Stimulated activated CD4-positive, alpha-beta T cell treated with anti-CD3 and anti-CD28 coated beads, Interleukin-4, amount 100 ng/mL, for 1 hour (primary cell): ENCODE measurements at places on chromosomes 13 and 19.
A peak's percentile ranks its signal among the peaks of the same experiment; 100 is the strongest.

- DNase-seq = no peak
These were observed 881.9 kb downstream of the SLITRK6 start for GRCh38 chr13:84917252-84917878.

DNA sequence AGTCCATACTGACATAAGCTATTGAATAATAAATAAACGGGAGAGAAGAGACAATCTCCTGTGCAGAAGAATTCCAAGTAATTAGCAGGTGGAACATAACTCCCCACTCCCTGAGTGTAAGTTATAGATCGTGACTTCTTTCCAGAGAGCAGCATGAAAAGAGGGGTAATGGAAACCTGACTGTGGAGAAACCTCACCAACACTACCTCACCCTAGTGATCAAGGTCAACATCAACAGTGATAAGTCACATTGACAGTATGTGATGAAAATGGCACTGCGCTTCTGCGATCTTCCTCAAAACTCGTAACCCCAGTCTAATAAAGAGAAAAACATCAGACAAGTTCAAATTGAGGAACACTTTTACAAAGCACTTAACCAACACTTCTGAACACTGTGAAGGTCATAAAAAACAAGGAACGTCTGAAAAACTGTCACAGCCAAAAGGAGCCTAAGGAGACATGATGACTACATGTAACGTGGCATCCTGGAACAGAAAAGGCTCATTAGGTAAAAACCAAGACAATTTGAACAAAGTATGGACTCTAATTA lies 19.8 kb downstream of the CAB39L start:
- DNase-seq = no peak

DNA sequence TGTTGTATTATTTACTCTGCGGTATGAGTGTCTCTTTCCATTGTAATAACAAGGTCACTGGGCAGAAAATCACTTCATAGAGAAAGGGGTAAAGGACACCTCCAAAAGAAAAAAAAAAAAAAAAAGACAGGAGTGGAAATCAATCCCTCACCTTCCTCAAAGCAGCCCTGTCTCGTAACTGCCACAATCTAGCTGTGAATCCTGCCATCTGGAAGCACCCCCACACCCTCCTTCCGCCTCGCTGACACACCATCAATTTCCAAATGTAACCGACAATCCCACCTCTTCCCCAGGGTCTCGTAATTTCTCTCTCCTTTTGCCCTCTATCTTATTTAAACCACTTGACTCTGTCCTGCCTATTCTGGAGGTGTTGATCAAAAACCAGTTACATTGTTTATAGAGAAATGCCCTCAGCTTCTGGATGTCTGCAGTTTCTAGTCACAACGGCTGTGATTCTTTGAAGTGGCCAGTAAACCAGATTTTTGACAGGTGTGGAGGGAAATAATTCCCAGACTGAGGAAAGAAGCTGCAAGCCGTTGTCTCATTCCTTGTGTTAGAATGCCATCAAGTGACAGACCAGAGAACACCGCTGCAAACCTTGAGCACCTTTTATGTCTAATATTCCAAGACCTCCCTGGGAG lies 9.1 kb upstream of the POP4 start:
- no peak for DNase-seq

GRCh38 chr13:98454389-98454881 lies 122.5 kb downstream of the STK24 start:
- DNase-seq = no peak

DNA sequence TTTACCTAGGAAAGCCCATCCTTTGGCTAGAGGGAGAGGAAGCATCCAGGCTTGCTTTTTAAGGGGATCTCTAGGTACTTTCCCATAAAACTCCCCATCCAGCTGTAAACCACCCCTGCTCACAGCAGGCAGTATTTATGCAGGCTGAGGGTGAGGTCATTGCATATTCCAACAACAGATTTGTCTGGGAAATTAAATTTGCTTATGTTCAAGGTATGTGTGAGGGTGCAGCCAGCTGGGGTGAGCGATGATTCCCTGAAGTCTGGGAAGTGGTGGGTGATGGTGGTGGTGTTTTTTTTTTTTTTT lies 96.3 kb upstream of the C1QTNF9B start:
- no peak for DNase-seq

DNA sequence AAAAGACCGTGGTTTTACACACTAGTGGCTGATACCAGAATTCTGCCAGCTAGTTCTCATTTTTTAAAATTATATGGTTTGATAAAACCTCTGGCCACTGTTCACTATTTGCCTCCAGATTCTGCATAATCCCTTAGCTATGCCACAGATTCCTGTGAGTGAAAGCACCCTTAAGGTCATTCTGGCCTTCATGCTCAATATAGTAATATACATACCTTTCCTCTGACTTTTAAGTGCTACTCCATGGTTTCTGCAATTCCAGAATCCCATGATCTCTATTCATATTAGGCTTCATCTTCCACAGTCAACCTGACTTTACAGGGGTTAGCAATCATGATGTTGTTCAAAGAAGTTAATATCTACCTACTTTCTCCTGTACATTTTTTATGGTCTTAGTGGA lies 274.1 kb upstream of the EDNRB start:
- no peak for DNase-seq

- DNase-seq = no peak
These were observed 51.1 kb downstream of the FNDC3A start for GRCh38 chr13:49026851-49027250.

- no peak for DNase-seq
These were observed 14.9 kb downstream of the PLEKHA4 start for GRCh38 chr19:48853483-48853882.

GRCh38 chr19:947707-948539 lies 22.1 kb downstream of the ARID3A start:
- DNase-seq = no peak

DNA sequence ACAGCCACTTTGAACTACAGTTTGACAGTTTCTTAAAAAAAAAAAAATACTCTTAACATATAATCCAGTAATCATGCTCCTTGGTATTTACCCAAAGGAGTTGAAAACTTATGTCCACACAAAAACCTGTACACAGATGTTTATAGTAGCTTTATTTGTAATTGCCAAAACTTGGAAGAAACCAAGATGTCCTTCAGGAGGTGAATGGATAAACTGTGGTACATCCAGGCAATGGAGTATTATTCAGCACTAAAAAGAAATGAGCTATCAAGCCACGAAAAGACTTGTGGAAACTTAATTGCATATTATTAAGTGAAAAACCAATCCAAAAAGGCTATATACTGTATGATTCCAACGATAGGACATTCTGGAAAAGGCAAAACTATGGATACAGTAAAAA lies 44.9 kb downstream of the RCBTB2 start:
- no peak for DNase-seq

GRCh38 chr19:8141726-8142512 lies 7.5 kb downstream of the FBN3 start:
- no peak for DNase-seq

GRCh38 chr13:108549934-108550333 lies 79.5 kb upstream of the MYO16 start:
- DNase-seq = no peak

- no peak for DNase-seq
These were observed 237.8 kb downstream of the TUBA3C start for GRCh38 chr13:18943721-18944391.

- DNase-seq = no peak
These were observed 202.0 kb upstream of the IPO5 start for GRCh38 chr13:97751477-97751876.

DNA sequence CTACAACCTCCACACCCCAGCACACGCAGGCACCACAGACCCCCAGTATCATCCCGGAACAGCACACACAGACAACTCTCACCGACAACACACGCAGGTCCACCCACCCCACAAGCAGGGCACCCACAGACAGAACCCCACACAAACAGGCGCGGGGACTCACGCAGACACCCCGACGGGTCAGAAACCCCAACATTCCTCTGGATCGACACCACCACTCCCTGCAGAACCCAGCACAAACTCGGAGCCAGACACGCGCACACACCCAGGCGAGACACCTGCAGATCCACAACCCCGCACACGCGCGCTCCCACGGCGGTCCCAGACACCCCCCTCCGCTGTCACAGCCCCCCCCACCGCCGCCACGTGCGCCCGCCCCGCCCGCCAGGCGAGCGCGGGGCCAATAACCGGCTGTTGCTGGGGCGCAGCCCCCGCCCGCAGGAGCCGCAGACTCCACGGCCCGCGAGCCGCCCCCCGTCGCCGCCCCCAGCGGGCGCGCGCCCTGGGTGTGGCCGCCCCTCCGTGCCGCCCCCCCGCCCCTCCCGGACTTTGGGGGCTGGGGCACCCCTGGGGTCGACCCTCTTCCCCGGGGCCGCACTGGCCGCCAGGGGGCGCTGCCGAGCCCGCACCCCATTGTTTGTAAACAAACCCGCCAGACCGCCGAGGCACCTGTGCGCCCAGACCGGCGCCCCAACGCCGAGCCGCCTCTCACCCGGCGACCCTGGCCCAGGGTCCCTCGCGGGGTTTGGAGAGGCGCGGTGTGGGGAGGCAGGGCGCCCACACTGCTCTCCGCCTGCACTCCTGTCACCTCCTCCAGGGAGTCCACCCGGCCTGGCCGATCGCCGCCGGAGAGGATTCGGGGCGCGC lies 712 bp downstream of the BBC3 start:
- peak; percentile 79 for DNase-seq

DNA sequence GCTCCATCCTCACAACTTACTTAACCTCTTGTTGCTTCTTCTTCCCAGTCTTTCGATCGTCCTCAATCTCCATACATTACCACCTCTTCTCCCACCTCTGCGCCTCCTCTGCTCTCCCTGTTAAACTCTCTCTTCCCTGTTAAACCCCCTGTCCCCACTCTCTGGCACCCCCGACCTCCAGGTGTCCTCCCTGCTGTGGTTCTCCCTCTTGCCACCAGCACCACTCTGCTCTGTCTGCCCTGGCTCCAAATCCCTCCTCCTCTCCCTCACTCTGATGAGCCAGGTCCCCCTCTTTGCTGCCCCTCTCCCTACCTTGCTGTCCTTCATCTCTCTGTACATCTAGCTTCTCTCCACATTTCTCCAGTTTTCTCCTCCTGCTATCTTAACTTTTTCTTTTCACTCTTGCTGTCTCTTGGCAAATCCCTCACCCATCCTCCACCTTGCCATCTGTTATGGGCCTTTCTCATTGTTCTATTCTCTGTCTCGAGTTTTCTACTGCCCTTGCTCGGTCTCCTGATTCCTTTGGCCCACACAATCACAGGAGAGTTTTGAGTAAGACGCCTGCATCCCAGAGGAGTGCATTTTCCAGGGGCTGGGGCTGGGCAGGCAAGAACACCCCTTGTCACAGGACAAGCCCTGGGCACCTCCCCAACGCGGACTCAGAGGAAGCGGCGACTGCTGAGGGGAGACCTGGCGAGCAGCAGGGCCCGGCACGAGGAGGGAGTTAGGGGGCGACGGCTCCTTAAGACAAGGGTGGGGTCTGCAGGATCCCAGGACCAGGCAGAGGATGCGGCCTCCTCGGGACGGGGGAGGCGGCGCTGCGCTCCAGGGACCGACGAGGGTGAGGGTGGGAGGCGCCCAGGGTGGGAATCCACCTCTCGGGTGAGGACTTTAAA lies 21.4 kb upstream of the ERVV-1 start:
- DNase-seq = peak; percentile 2

- DNase-seq = no peak
These were observed 407.3 kb downstream of the DACH1 start for GRCh38 chr13:71459708-71460107.

DNA sequence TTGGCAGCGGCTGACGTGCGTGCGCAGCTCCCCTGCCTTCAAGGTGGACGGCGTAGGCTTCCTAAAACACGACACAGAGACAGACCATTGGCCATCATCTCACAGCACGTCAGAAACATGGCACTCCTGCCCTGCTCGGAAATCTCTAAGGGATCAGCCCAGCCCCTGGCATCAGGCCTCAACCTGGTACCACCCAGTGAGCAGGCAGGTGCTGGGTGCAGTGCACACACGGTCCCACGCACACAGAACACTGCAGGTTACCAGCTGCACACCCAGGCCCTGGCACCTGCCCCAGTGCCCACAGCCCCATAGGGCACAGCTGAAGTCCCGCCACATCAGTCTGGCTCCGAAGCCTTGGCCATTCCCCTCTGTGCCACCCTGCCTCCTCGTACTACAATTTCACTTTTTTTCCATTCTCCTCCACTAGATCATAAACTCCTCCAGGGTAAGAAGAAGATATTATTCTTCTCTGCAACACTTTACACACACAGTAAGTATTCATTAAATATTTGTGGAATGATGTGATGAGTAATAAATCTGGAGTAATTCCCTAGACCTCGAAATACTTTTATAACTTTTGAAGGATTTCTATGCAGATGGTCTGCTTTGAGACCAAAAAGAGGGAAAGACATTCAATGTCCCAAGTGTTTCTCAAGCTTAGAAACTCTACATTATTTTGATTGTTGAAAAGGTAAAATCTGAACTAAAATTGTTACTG lies 156.4 kb downstream of the COL4A1 start:
- DNase-seq = no peak

GRCh38 chr13:113544896-113545295 lies 39.7 kb upstream of the TFDP1 start:
- no peak for DNase-seq

- DNase-seq = no peak
These were observed 183.5 kb downstream of the SPRY2 start for GRCh38 chr13:80157261-80157932.

- no peak for DNase-seq
These were observed 6.5 kb downstream of the RNF225 start for GRCh38 chr19:58401840-58402421.

GRCh38 chr13:102273111-102273510 lies 128.7 kb downstream of the FGF14 start:
- DNase-seq = no peak

GRCh38 chr13:29693275-29693945 lies 97.9 kb upstream of the SLC7A1 start:
- no peak for DNase-seq

DNA sequence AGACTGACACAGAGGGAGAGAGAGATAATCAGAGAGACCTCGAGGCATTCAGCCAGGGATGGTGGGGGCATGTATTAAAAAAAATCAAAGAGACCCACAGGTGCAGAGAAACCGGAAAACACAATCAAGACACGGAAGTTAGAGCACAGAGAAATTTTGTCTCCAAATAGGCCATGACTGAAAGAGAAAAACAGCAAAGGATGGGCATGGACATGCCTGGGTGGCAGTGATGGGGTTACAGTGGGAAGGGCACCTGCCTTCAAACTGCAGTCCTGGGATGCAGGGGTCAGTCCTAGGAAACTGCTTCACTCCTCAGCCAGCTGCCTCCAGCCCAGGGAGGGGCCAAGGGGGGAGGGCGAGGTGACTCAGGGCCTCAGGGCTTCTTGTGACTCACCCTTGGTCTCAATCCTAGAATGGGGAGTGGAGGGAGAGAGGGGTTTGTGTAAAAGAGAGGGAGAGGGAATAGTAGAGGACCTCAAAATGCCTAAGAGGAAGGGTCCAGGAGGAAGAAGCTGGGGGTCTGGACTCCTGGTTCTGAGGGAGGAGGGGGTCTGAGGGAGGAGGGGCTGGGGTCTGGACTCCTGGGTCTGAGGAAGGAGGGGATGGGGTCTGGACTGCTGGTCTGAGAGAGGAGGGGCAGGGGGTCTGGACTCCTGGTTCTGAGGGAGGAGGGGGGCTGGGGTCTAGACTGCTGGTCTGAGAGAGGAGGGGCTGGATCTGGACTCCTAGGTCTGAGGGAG lies 3.6 kb upstream of the KCNN4 start:
- peak; percentile 72 for DNase-seq
